ENCODE measurements at places on chromosomes 12 and 14. TPM values are rescaled to one million over a fixed set of nuclear protein-coding genes. Genes with fewer than 3 reads are reported as not detected.

CCDC197 gene
- polyA plus RNA-seq = not detected

ENDOU gene
- polyA plus RNA-seq = 0.28 TPM

IFNG-AS1 gene
- not detected for polyA plus RNA-seq

TRIM9 gene
- polyA plus RNA-seq = 0.67 TPM

C2CD5 gene
- 19.4 TPM for polyA plus RNA-seq

PHC1 gene
- 12.5 TPM for polyA plus RNA-seq

STON2 gene
- 14.8 TPM for polyA plus RNA-seq

Data from kidney (tissue), 22 donors.